ENCODE measurements at places on chromosomes 16 and 17.

GRCh38 chr17:3892095-3892998 is 506 bp downstream of the CAMKK1 start:
- DNase-seq, result no peak

GRCh38 chr16:12087901-12088421 is 111.4 kb downstream of the SNX29 start:
- DNase-seq, result no peak

- DNase-seq, result no peak
Measured at GRCh38 chr16:50887500-50888298, 145.8 kb downstream of the CYLD start.

- DNase-seq, result no peak
Measured at GRCh38 chr16:11447272-11447671, 102.0 kb downstream of the RMI2 start.

DNA sequence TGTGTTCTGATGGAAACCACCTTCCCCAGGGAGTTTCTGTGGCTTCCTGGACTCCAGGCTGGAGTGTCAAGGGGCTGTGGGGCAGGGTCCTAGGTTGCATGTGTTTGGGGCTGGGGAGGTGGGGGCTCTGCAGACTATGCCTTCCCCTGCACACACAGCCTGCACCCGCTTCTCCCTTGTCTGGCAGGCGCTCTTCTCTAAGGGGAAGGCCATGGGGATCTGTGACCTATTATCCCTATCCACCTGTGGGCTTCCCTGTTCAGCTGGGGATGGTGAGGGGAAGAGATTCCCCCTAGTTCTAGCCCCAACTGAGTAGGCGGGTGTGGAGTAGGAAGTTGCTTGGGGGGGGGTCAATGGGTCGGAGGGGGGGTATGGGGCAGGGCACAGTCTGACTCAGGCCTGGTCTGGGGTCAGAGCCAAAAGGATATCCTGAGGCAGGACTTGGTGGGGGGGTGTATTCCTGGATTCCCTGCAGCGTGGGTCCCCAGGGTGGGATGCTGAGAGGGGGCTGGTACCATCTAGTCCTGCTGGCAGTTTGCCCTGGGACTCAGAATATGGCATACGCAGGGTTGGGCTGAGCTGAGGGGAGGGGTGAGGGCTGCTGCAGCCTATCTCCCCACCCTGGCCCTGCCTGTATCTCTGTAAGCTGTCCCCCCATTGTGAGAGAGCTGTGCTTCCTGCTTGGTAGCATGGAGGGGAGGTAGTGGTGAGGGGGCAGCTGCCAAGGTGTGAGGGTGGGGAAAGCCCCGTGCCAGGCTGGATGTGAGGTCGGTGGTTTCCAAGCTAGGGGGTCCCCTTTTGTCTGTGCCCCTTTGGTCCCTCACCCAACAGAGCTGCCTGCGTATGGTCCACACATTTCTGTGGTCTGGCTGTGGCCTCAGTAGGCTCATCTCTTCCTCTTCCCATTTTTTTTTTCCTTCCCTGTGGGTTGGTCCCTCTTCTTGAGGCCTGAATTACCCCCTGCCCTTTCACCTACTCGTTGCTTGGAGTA is 14.7 kb downstream of the RARA start:
- no peak for DNase-seq

DNA sequence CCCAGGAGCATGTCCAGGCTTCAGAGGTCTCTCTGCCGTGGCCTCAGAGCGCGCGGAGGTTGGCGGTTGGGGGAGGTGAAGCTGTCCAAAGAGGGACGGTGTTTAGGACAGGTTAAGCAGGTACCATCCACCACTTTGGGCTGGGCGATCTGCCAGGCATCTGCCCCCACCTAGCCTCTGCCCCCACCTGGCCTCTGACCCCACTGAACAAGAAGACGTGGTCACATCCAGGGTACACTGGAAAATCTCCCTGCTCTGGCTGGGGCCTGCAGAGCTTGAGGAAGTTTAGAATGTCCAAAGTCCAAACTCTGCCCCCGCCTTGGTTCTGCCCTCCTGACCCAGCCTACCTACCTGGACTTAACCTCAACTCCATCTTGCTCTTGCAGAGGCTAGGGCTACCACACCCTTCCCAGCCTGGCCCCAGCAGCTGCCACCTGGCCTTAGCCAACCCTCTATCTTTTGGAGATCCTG is 1.6 kb downstream of the ITGA3 start:
- no peak for DNase-seq

GRCh38 chr17:35345926-35346771 is 27.3 kb downstream of the SLFN11 start:
- DNase-seq, result no peak

- DNase-seq, result no peak
Measured at GRCh38 chr17:78343187-78343542, 16.7 kb downstream of the SOCS3 start.

- no peak for DNase-seq
Measured at GRCh38 chr17:66717641-66718058, 117.3 kb upstream of the CACNG5 start.

Measured in cerebellar nuclear complex (tissue), 1 donor.